ENCODE measurements at places on chromosomes 1 and 21.

DNA sequence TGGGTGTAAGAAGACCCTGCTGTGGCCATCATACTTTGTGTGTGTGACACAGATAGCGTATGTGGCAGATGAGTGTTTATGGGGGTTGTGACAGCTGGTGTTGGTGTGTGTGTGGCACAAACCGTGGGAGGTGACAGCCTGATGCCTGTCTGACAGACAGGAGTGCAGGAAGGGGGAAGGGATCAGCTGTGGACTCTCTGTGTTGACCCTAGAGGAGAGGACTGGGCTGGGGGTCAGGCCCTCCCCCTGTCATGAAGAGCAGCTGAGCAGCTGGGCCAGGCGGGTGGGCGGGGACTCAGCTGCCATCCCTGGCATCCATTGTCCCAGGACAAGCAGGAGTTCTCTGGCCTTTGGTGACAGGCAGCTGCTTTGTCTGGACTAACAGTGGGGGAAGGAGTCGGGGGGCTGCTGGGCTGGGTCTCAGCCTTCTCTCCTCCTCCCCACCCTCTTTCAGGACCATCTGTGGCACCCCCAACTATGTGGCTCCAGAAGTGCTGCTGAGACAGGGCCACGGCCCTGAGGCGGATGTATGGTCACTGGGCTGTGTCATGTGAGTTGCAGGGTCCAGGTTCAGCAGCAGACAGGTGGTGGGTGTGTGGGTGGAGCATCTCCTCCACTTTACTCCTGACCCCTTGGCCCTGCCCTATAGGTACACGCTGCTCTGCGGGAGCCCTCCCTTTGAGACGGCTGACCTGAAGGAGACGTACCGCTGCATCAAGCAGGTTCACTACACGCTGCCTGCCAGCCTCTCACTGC, 2.3 kb downstream of the PLK3 start:
- DNase-seq: no peak

- DNase-seq: no peak
Measured at GRCh38 chr1:168509875-168510791, 33.7 kb downstream of the XCL2 start.

- DNase-seq: no peak
Measured at GRCh38 chr1:230216896-230217295, 149.9 kb downstream of the GALNT2 start.

GRCh38 chr1:156104065-156104810, 10.3 kb upstream of the LMNA start:
- peak; percentile 44 for DNase-seq

DNA sequence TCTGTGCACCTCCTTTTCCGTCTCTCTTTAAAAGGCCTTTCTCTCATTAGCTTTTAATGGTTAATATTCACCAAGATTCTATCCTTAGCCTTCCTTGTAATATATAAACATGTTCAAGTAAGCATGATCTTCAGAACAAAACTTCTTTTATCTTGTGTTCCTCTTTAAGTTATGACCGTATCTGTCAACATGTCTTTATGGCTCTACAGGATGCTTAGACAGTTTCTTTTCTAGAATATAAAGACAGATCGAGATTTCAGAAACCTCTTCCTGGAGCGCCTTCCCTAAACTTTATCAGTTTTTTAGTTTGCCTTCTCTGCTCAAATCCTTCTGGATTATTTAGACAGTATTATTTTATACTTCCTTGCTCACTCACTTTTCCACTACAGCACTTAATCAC, 7.2 kb downstream of the RO60 start:
- no peak for DNase-seq

DNA sequence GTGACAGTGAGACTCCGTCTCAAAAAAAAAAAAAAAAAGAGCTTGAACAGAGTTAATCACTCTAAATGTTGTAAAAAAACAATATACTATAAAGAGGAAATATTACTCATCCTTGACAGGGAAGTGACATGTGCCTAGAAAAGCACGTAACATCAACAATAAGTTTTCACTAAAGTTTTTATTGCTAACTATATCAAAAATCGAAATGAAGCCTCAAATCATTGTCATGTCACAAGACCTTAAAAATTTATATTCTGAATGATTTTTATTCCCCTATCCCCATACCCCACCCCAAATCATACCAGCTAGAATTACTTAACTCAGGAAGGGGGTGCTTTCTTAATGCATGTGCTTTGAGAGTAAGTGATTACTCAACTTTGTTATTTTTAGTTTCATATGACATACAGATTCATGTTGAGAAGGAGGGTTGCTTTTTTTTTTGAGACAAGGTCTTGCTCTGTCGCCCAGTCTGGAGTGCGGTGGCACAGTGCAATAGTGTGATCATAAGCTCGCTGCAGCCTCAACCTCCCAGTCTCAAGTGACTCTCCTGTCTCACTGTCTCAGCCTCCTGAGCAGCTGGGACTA, 53.6 kb upstream of the MUTYH start:
- DNase-seq: no peak

DNA sequence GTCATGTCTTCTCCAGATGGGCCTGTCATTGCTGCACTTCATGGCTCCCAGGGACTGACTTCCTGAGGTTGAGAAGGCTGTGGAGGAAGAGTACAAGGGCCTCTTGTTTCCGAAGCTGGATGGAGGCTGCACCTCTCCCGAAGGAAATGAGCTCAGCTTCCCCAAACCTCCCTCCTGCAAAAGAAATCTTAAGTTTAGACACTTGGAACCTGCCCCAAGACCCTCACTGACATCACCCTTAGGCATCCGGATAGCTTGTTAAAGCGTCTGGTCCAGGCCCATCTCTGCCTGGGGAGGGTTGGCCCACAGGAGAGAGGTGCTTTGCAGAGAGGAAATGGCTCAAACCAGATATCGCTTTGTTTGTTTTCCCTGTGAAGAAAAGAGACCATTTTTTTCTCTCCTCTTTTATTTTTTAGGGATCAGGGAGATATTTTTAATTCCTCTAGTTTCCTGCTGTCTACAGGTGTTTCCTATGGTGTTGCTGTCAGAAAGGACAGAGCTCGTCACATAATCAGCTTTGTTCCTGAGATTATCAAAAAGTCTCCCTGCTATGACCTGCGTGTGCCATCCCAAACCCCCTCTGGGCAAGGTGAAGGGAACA, 25.0 kb downstream of the RCSD1 start:
- DNase-seq: no peak

- DNase-seq: no peak
Measured at GRCh38 chr1:171868217-171868803, 27.0 kb downstream of the DNM3 start.

DNA sequence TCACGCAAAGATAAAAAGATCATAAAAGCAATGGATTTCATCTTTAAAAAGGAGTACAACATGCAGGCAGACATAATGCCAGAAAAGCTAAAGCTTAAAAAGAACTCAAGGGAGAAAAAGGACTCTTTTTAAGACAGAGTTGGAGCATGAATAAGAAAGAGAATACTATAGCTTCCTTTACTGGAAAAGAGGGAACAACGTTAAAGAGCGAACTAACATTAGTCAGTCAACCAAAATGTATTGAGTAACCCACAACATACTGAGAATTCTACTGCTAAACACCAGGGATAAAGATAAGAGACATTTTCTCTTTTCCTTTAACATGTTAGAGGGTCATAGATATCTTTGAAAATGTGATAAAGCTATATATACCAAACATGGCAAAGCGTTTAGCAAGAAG, 182.0 kb downstream of the DUSP10 start:
- no peak for DNase-seq

DNA sequence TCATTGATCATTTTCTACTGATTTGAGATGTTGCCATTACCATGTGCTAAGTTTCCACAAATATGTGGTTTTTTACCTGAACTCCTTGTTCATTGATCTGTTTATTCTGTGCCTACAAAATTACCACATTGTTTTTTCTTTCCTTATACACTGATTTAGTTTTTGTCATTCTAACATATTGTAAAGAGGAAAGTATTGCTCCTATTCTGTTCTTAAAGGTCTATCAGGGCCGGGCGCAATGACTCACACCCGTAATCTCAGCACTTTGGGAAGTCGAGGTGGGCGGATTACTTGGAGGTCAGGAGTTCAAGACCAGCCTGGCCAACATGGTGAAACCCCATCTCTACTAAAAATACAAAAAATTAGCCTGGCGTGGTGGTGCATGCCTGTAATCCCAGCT, 75.1 kb downstream of the CAMTA1 start:
- no peak for DNase-seq

- DNase-seq: no peak
Measured at GRCh38 chr1:205013683-205014367, 29.2 kb upstream of the CNTN2 start.

GRCh38 chr1:223242382-223242955, 99.4 kb upstream of the TLR5 start:
- no peak for DNase-seq

- peak; percentile 44 for DNase-seq
Measured at GRCh38 chr1:23751050-23751814, 8.0 kb downstream of the ELOA start.

GRCh38 chr1:248015803-248016202, 2.3 kb downstream of the OR2L5 start:
- no peak for DNase-seq

DNA sequence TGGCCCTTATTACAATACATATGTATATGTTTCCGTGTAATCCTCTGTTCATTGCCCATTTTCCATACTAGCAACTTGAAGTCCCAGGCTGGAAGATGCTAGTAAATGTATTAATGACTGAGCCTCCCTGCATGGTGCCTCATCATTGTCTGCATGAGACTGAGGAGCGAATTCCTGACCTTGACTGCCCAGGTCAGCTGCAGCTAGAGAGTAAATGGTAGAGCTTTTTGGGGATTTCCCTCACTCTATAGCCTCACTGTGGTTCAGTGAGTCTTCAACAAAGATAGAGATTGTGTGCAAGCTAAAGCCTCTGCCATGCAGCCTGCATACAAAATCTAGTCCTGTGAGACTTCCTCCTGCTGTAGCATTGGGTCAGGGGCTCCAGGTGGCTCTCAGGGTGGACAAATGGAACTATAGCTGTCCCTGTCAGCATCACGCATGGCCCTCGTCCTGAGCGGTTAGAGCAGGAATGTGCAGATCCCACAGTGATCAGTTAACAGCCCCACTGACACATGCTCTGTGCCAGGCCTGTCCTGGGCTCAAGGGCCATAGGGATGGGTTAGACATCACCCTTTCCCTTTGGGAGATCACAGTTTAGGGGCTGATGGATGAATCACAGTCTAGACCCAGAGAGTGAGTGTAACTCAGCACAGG, 741.7 kb downstream of the MATN1 start:
- no peak for DNase-seq

Data from WTC11 (cell line).